ENCODE measurements at places on chromosomes 12 and 14.

- DNase-seq = no peak
These were observed 599.1 kb downstream of the CCER1 start for GRCh38 chr12:90355711-90356355.

DNA sequence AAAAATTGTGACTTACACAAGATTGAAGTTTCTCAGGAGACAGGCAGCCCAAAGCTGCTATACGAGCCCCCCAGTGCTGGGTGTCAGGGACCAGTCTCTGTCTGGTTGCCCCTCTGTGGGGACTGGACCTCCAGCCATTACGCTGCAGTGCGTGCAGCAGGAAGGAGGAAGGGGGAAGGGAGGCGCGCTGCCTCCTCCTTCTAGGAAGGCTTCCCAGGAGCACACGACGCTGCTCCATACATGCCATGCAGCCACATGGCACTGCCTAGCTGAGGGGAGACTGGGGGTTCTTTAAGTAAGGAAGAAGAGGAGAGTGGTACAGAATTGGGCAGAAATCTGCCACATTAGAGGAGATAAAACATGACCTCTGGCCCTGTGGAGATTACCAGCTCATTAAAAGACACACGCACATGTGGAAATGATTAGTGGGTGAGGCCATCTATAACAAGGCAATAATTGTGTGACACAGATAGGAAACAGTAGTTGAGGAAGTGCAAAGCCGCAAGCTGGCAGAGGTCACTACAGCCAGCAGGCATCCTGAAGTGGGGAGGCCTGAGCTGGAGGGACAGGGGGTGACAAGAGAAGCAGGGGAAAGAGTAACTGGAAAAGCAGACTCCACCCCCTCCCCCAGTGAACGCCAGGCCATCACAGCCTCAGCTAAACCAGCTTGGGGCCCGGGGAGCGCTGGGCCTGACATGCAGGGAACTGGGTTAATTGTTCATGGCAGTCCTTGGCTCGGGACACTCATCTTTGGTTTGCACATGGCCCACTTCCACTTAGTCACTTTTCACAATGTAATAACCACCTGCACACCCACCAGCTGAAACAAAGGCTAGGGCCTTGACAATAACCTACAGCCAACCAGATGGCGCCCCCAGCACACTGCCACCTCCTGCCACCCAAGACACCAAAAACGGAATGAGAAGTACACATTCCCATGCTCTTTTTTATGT lies 39.6 kb downstream of the CCDC88C start:
- DNase-seq = peak; percentile 82

GRCh38 chr12:2607881-2608607 lies 186.7 kb upstream of the FKBP4 start:
- no peak for DNase-seq

DNA sequence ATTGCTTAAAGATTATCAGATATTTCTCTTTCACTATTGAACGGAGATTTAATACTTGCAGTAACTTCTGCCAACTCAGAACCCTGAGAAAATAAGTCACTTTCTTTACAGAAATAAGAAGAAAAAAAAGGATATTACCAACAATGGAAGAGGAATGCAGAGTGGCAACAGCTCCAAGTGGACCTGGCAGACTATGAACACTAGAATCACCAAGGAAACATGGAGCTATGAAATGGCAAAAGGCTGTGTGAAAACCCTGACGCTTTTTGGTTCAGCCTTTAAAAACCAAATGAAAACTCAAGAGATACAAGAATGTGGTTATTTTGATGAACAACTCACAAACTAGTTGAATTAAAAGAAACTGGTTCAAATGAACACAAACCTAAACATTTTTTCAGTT lies 17.7 kb downstream of the DTD2 start:
- DNase-seq = no peak

DNA sequence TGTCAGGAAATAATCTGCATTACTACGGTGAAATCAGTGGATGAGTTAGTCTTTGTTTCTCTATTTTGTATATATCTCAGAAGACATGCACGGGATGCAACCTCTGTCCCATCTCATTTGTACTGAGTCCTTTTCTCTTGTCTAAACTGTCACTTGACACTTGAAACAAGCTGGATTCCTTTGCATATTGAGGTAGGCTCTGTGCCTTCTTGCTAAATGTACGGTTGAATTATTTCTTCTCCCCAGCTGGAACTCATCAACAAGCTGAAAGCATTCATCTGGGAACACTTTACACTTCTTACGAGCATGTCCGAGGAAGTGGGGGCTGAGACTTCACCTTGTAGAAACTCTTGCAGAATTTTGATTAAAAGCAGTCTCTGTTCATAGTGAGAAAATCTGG lies 119.5 kb downstream of the VEZT start:
- DNase-seq = peak; percentile 56

- DNase-seq = peak; percentile 84
These were observed at the start of gene LIN7A for GRCh38 chr12:80937391-80938238. Gene LIN7A, minus strand, starts transcription at chr12:80937934. Its CDS starts 212 bp downstream, at chr12:80937722.

DNA sequence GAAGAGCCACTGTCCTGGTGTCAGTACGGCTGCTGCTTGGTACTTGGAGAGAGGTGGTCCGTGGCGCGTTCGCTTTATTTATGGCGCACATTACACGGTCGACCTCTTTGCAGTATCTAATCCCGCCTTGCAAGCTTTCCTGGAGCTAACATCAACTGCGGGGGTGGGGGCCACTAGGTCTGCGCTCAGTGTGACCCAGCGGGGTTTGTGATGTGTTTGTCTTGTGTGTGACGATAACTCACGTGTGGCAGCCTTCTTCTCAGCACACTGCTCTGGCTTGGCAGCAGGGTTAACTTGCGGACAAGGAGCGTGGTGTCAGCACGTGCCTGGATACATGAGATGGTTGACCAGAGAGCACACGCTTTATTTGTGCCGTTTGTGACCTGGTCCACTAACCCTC lies 122.2 kb upstream of the RTL1 start:
- no peak for DNase-seq

DNA sequence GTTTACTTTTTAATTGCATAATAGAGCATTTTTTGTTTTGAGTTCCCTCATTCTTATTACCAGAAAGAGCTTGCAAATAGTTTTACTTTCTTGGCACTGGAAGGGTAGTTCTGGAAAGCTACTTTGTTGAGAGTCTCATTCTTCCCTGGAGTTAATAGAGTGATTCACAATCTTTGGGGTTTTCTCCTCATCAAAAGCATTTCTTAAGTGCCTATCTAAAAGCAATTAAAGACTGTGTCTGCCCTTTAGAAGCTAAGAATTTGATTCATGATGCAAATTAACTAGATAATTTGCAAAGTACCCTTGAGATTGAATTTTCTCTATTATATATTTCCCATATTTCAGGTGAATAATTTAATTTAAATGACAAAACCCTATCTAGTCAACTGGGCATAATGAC lies 8.1 kb upstream of the BMAL2 start:
- DNase-seq = no peak

DNA sequence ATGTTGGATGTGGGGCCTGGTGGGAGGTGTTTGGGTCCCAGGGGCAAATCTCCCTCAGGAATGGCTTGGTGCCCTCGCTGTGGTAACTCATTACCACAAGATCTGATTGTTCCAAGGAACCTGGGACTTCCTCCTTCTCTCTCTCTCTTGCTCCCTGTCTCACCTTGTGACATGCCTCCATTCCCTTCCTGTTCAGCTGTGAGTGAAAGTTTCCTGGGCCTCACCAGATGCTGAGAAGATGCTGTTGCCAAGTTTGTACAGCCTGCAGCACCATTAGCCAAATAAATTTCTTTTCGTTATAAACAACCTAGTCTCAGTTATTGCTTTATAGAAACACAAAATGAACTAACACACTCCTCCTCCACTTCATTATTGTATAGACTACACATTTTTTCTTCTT lies 759.8 kb upstream of the MDGA2 start:
- DNase-seq = no peak

DNA sequence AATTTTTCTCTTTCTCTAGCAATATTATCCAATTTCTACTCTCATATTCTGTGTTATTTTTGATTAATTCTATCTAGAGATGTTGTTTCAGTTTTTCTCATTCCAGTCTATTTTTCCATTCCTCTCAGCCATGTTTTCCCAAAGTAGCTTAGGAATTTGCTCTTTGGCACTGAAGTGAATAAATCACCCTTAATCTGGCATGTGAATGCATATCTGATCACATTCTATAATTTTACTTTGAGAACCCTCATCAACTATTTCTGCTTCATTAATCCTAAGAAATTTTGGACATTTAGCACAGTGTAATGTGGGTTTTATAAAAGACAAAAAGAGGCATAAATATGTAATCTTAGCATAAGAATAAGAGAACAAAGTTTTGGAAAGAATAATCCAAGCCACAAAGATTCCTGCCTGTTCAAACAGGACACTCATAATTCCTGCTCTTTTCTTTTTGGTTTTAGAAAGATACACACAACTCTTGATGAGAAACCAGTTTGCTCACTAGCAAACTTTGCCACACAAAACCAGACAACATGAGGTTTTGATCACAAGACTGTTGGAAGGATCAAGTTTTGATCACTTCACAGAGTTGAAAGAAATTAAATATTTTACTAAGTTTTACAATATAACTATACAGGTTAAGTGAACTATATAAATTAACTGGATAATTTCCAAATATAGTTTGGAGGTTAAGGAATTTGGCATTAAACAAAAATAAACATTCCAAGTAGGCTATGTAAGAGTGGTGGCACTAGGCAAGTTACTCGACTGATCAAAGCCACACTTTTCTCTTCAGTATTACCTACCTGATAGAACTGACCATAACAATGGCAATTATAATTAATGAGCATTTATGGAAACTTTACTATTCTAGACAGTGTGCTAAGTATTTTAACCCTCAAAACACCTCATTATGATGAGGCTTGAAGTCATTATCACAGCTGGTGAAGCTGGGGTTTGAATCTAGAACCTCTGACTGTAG lies 226.6 kb upstream of the TMTC1 start:
- DNase-seq = no peak

GRCh38 chr14:51644217-51644933 lies 7.3 kb upstream of the FRMD6 start:
- DNase-seq = no peak

GRCh38 chr12:47554046-47554653 lies 151.7 kb downstream of the RPAP3 start:
- DNase-seq = no peak

DNA sequence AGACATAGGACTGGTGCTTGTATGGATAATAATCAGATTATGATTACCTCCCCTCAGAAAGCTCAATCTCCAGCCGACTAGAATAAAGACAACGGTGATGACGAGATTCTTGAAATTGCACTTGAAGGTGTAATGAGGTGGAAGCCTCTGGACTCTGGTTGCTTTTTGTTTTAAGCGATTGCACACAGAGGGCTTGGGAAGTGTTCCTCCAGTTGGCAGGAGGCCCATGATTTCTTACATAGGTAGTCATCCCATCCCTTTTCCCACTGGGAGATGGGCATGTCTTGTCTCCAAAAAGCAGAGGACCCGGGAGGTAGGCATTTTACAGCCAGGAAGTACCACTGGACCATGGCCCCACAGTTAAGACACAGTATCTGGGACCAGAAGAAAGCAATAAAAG lies 165.7 kb upstream of the FKBP4 start:
- DNase-seq = no peak

DNA sequence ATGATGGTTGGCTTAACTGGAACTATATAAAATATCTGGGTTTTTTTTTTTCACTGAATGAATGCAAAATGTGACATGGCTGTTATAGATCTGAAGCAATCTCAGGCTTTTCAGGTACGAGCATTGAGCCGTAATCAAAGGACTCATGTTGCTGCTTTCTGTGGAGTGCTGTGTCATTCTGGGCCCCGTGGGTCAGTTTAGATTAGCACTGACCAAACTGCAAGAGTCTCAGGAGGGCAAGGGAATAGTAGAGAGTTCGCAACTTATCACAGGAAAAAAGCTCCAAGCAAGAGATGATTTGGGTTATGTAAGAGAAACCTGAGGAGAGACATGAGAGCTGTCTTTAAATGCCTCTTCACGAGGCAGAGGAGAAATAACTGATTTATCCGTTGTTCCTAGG lies 59.1 kb downstream of the UBR7 start:
- DNase-seq = no peak

GRCh38 chr14:96062010-96062409 lies 22.8 kb downstream of the C14orf132 start:
- DNase-seq = peak; percentile 72

DNA sequence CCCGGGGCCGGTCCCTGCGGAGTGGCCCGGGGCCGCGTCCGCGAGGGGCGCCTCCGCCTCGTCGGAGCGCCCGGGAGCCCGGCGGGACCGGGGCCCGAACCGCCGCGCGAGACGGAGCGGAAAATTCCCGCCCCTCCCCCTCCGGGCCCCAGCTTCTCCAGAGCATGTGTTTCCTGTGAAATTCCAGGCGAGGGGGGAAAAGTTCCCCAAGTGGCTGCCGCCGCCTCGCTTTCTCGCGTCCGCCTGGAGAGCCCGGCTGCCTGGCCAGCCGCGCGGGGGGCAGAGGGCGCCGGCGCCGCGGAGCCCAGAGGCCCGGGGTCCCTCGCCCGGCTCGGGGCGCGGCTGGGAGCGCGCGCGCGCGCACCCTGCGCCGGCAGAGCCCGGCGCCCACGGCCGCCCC lies 904 bp downstream of the CACNA1C start:
- DNase-seq = peak; percentile 34

GRCh38 chr12:107233551-107233950 lies 140.2 kb upstream of the CRY1 start:
- no peak for DNase-seq

DNA sequence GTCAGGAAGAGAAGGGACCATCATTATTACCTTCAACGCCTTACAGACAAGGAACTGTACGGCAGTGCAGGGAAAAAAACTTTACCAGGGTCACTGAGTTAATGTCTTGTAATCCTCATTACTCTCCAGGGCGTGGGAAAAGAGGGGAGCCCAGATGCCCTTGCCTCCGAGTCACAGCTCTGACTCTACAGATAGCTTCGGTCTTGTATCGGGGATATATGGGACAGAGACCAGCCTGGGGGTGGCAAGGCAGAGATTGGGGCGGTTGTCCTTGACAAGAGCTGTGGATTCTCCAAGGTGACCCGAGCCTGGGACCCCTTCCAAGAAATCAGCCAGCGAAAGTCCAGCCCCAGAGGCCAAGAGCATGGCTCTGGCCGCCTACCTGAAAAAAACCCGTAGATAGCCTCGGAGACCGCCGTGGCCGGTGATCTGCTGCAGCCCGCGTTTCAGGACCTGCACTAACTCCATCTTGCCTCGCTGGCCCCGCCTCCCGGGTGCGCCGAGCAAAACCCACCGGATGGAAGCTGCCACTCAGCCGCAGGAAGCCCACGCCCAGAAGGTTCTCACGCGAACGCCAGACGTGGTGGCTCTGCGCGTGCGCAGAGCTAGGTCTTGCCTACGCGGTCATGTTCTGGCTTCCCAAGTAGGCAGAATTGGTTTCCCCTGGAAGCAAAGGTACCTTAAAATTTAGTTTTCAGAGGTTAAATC lies at the start of gene NDUFA12:
Gene NDUFA12, minus strand, starts transcription at position 485 of the 708 bp plus-strand sequence. Its CDS starts 17 bp downstream, at position 468.
- peak; percentile 96 for DNase-seq

GRCh38 chr14:55151601-55152000 lies 22.5 kb downstream of the LGALS3 start:
- DNase-seq = no peak

- peak; percentile 16 for DNase-seq
These were observed 318.2 kb downstream of the NUAK1 start for GRCh38 chr12:105820429-105821125.

DNA sequence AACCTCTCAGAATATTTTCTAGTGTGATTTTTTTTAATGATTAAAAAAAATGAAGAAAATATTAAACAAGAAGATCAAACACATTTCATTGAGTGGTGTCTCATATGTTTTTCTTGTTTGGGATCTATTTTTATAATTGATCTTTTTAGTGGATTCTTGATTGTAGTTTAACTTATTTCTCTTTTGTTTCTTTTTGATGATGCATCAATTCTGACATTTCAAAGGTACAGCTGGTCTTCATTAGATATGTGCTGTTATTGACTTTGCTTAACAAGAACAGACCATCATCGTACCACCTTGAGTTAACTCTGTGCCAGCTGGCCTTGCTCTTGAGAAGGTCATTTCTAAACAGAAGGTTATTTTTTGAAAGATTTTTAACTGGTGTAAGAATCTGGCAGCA lies 45.8 kb upstream of the FGD4 start:
- peak; percentile 16 for DNase-seq

Measured in G401 (cell line).